ENCODE measurements at places on chromosomes 1 and 21. TPM values are rescaled to one million over a fixed set of nuclear protein-coding genes. Genes with fewer than 3 reads are reported as not detected.

Gene LINGO4
- 1.3 TPM for total RNA-seq

Gene HHIPL2
- 0.10 TPM for total RNA-seq

- no peak for DNase-seq
Measured at GRCh38 chr1:165073185-165074007, 283.1 kb downstream of the LMX1A start.

DNA sequence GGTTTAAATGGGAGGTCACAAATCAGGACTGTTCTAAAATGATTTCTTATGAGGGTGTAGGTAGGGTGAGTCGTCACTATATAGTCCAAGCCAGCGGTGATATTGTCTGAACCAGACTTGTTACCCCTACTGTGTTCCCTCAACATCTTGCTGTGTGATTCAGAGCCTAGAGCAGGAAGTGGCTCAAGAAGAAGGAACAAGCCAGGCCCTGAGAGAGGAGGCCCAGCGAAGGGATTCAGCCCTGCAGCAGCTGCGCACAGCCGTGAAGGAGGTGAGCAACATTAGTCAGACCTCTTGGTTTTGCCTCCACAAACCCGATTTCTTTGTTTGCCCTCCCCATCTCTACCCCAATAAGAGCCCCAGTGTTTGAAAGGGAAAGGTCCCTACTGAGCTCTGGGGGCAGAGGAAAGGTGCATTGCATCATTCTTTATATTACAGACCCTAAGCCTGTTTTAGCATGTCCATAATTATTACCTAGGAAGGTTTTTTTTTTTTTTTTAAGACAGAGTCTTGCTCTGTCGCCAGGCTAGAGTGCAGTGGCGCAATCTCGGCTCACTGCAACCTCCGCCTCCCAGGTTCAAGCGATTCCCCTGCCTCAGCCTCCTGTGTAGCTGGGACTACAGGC is 5.0 kb upstream of the SH3BGRL3 start:
- no peak for DNase-seq

DNA sequence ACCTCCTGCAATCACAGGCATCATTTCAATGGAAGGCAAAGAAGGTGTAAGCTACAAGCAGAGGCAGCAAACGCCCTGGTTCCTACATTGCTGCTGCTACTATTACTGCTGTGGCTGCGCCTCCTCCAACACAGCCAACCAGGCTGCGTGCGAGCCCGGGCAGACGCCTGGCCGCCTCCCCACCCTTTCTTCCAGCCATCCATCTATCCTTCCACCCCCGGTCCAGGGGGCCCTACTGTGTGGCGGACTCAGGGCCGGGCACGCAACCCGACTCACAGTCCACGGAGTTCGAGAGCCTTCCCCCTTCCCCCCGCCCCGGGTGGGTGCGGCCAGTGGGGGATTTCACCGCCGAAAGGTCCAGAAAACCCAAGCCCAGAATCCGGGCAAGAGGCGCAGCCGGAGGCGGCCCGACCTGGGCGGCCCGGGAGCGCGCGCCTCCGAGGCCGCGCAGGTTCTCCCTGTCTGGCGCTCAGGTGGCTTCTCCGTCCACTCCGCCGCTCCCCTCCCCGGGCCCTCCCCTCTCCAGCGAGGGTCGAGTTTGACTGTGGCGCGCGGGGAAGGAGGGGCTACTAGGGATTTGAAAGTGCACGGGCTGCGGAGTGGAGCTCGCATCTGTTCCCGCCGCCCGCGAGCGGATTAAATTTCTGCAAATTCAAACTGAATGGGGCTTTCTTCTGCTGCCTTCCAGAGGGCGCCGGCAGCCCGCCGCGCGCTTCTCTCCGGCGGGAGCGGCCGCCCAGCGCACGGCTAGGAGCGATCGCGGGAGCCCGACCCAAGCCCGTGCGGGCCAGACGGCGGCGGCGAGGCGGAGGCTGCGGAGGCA is at the start of gene HUNK:
TSS of gene HUNK (plus strand) at position 569 of the 823 bp plus-strand sequence. CDS start 655 bp downstream, outside the sequence.
- DNase-seq = no peak

- no peak for DNase-seq
Measured at GRCh38 chr1:40563266-40563665, 31.8 kb downstream of the ZNF684 start.

- no peak for DNase-seq
Measured at GRCh38 chr1:92820024-92820423, 11.8 kb upstream of the RPL5 start.

DNA sequence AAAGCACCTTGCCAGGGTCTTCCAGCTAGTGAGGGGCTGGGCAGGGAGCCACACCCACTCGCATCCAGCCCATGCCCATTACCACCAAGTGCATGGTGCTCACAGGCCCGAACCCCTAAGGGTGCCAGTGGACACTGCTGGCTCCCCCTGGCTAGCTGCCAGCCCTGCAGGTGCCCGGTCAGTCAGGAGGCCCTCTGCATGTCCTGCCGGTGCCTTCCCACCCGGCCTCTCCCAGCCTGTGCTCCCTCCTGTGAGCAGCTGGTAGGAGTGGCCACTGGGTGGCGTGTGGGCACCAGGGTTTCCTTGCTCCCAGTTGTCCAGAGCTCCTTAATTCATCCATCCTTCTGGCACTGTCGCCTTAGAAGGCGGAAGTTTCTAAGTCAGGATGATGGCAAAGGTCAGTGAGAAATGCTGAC is 33.4 kb downstream of the QSOX1 start:
- DNase-seq = no peak

DNA sequence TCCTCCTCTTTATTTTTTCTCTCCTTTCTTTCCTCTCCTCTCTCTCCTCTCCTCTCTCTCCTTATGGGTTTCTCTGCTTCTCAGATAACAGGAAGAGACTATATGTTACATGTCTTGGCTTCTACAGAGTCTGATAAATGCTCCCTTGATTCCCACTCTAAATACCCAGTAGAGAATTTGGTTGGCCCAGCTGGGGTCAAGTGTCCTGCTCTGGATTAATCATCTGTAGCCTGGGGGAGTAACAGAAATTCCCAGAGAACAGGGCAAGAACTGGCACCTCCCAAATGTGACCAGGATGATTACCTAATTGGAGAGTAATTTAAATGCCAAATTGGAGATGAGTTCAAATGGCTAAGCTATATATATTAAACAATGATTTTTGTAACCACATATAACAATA is 146.1 kb upstream of the LMO4 start:
- DNase-seq = no peak

DNA sequence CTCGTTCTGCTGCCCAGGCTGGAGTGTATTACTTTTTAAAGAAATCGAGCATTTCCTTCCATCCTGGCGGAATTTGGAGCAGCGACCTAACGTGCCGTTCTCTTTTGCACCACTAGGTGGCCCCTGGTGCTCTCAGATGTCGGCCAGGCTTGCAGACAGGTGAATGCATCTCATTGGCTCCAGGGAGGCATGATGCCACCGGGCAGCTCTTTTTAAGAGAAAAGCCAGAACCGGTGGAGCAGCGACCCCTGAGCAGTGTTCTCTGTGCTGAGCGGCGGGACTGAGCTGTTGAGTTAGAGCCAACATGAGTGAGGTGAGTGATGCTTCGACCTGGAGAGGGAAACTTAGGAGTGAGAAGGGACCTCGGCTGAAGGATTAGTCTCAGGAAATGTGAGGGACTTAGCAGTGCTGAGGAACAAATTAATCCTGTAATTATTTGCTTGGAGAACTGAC is at the start of gene PCP4:
TSS of gene PCP4 (plus strand) at position 241 of the 453 bp plus-strand sequence. CDS start at position 305, 64 bp downstream.
- peak; percentile 23 for DNase-seq

DNA sequence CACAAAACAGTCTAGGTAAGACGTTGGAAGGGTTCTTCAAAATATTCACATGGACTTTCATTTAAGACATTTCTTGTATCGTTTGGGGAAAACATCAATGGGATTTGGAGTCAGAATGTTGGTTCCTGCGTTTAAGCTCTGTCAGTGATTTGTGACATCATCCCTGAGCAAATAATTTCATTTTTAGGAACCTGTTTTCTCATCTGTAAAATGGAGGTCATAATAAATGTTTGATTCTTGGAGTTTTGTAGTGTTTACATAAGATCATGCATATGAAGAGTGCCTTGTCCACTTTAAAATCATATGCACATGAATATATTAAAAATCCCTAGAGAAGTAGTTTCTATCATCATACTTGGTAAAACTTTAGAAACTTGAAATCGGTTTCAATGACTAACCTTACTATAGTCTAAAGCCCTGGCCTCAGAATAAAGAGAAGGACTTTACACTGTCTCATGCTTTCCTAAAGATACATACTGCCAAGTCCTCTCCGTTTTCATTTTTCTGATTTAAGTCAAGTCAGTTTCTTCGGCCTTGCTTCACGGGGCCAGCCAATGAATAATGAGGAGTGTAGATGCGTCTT is 178.4 kb downstream of the ADSS2 start:
- no peak for DNase-seq

- no peak for DNase-seq
Measured at GRCh38 chr1:150968491-150968890, 6.1 kb downstream of the CERS2 start.

- DNase-seq = no peak
Measured at GRCh38 chr21:41830764-41831452, 48.2 kb downstream of the PRDM15 start.
